ENCODE measurements at places on chromosomes 3 and 15.

DNA sequence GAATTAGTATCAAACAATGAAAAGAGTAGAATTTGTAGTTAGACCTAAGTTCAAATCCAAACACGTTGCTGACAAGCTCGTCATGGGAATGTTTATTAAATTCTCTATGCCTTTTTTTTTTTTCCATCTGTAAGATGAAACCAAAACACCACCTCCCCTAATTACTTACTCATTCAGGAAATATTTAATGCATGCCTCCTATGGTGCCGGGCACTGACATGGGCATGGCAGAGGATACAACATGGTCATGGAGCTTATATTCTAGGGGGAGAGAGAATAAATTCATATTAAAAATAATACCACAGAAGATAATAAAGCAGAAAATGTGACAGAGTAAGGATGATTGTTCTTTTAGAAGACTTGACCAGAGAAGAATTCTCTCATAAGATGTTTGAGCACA is 215.8 kb downstream of the RYR3 start:
- no peak for DNase-seq

- no peak for DNase-seq
Observed at GRCh38 chr3:61530355-61530754, 31.0 kb upstream of the PTPRG start.

DNA sequence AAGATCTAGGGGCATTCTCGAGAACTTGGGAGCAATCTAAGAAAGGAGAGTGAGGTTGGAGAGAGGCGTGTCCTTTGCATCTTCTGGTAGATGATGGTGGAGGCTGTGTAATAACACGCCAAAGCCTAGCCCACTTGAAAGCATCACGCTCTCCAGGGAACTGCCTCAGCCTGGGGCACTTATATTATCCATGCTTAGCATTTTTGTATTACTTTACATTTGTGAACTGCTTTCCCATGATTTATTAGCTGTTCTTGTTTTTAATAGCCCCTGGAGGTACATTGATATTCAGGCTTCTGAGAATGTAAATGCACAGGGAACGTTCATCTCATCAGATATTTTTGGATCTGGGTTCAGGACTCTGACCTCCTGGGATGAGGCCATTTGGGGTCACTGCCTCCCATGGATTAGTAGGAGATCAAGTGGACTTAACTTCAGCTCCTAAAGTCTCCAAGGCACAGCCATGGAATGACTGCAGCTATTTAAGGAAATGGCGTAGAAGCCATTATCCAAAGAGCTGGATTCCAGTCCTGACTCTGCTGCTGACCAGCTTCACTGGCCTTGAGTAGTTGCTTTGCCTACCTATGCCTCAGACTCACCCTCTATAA is 124.9 kb downstream of the LPP start:
- DNase-seq, result peak; percentile 6

GRCh38 chr15:83747050-83747717 is 93.3 kb downstream of the ADAMTSL3 start:
- no peak for DNase-seq

DNA sequence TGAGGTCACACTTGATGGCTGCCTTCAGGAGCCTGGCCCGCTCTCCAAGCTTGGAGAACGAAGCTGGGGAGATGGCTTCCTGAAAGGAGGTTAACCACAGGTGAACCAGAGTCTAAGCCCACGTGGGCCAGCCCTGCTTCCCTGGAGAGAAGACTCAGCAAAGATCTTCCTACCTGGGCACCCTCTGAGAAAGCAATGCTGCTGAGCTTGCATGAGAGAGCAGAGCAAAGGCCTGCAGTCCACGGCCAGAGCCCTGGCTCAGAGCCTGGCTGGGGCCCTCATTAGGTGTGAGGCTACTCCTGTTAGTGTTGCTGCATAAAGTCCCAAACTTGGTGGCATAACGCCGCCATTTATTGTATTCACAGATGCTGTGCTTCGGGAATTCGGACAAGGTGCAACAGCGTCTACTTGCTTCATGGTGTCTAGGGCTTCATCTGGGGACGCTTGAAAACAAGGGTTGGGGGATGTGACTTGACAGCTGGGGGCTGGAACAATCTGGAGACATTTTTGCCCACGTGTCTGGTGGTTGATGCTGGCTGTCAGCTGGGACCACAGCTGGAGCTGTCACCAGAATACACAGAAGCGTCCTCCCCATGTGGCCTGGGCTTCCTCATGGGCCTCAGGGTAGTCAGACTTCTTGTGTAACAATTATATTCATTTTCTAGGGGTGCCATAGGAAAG is 87.9 kb upstream of the MEF2A start:
- DNase-seq, result no peak

DNA sequence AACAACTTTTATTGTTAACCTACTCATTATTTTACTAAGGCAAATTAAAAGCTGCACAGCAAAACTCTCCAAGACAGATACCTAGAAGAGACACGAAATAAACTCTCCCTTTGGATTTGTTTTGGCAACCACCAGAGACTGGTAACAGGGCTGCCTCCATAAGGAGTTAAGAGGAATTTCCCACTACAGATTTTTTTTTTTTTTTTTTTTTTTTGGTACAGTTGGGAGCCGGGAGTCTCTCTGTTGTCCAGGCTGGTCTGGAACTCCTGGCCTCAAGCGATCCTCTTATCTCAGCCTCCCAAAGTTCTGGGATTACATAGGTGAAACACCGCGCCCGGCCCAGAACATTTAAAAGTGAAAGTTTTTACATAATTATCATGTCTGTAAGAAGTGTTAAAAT is 73.6 kb upstream of the VGLL4 start:
- no peak for DNase-seq

All from NCI-H187 treated with DMSO at 0.1 percent for 48 hours (cell line).